ENCODE measurements at places on chromosomes 3 and 15.

DNA sequence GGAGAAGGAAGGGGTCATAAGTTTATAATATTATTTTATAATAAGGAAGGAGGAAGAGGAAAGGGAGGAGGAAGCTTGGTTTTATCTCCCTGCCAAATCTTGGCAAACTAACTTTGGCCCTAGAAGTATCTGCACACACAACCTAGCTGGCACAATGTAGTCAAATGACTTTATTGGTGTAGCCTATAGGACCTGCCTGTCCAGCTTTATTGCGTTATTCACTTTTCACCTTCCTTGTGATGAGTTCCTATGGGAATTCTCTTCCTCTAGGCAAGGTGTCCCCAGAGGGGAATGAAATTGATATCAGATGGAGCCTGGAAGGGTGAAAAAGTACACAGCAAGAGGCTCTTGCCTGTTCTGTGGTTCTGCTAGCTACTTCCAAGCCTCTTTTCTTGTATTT lies 111.2 kb upstream of the SLC25A36 start:
- H3K4me1 ChIP-seq: no peaks in the 10 kb centered on the region
- H3K36me3 ChIP-seq: no peaks in the 10 kb centered on the region
- H3K4me3 ChIP-seq: no peak overlapping the region
- H3K27ac ChIP-seq: no peak overlapping the region
- H3K27me3 ChIP-seq: peaks cover 6% of the 10 kb centered on the region
- DNase-seq: no peak

DNA sequence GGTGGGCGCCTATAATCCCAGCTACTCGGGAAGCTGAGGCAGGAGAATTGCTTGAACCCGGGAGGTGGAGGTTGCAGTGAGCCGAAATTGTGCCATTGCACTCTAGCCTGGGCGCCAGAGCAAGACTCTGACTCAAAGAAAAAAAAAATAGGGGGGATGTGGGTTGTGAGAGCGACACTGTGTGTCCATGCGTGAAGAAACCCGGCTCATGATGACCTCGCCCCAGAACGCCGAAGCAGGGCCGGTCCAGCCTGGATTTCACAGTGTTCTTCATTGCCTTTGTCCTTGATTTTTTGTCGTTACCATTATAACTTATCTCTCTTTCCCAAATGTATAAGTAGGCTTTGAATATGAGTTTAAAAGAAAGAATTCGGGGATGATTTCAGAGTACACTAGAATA lies 128.7 kb downstream of the PGPEP1L start:
- H3K27me3 ChIP-seq: no peaks in the 10 kb centered on the region
- no peak overlapping the region for H3K4me3 ChIP-seq
- H3K4me1 ChIP-seq: peaks cover 17% of the 10 kb centered on the region

GRCh38 chr3:73716418-73716817 lies 91.7 kb upstream of the PDZRN3 start:
- no peak overlapping the region for H3K4me3 ChIP-seq
- no peak overlapping the region for H3K27ac ChIP-seq
- H3K4me1 ChIP-seq: peaks cover 13% of the 10 kb centered on the region
- no peaks in the 10 kb centered on the region for H3K27me3 ChIP-seq
- H3K36me3 ChIP-seq: no peaks in the 10 kb centered on the region
- no peak for DNase-seq

GRCh38 chr3:50947419-50947818 lies 272.7 kb downstream of the DOCK3 start:
- no peaks in the 10 kb centered on the region for H3K27me3 ChIP-seq
- H3K36me3 ChIP-seq: no peaks in the 10 kb centered on the region
- no peak overlapping the region for H3K27ac ChIP-seq
- H3K4me3 ChIP-seq: no peak overlapping the region
- no peaks in the 10 kb centered on the region for H3K4me1 ChIP-seq

DNA sequence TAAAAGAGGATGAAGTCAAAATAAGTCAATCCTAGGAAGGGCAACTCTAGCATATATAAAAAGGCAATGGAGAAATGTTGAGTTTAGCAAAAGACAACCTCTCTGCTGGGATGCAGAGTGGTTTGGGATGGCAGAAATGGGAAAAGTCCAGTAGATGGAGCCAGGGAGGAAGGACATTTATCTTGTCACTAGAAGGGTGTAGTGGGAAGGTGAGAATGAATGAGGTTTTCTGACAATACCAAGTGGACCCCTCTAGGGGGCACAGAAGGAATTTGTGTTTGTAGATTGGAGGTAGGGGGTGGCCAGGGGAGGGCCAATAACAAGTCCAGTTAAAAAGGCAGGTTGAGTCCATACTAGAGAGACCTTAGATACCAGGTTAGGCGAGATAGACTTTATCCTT lies 80.0 kb downstream of the THSD4 start:
- H3K4me1 ChIP-seq: no peaks in the 10 kb centered on the region
- H3K36me3 ChIP-seq: no peaks in the 10 kb centered on the region
- no peak for DNase-seq
- H3K27me3 ChIP-seq: no peaks in the 10 kb centered on the region

DNA sequence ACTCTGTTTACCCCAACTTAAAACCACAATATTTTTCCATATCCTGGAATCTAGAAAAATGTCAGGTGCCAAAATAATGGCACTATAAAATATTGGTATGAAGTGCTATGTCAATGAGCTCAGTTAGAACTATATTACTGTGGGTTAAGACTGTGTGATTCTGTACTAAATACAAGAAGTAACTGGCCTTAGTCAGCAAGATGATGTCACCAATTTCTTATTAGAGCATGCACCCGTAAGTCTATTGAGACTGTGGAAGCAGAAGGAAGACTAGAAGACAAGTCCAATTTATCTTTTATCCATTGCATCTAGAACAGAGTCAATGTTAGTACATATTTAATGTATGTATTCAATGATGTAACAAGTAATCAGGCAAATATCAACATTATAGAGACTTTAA lies 25.0 kb downstream of the LRRC58 start:
- H3K27ac ChIP-seq: no peak overlapping the region
- no peak for DNase-seq
- H3K27me3 ChIP-seq: no peaks in the 10 kb centered on the region

DNA sequence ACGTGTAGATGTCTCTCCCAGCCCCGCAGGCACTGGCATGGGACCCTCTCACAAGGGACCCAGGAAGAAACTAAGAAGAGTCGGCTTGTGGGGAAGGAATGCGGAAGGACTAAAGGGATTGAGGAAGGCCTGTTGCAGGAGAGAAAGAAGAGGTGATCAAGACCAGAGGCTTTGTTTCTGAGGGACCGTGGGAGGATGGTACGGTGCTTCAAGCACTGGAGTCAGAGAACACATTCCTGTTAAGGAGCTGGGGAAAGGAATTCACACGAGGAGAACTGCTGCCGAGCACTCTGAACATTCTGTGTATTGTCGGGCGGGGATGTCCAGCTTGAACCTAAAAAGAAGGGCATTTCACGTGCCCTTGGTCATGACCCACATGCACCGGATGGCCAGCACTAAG lies 91.4 kb downstream of the TAMM41 start:
- no peak for DNase-seq
- H3K27me3 ChIP-seq: no peaks in the 10 kb centered on the region
- no peak overlapping the region for H3K27ac ChIP-seq

GRCh38 chr3:131957511-131957910 lies 77.3 kb downstream of the CPNE4 start:
- H3K36me3 ChIP-seq: no peaks in the 10 kb centered on the region
- H3K27me3 ChIP-seq: no peaks in the 10 kb centered on the region
- no peaks in the 10 kb centered on the region for H3K4me1 ChIP-seq
- DNase-seq: no peak
- no peak overlapping the region for H3K27ac ChIP-seq

GRCh38 chr3:25872200-25872877 lies 82.4 kb downstream of the OXSM start:
- H3K36me3 ChIP-seq: no peaks in the 10 kb centered on the region
- no peaks in the 10 kb centered on the region for H3K27me3 ChIP-seq
- DNase-seq: no peak
- H3K4me1 ChIP-seq: no peaks in the 10 kb centered on the region
- H3K27ac ChIP-seq: no peak overlapping the region

DNA sequence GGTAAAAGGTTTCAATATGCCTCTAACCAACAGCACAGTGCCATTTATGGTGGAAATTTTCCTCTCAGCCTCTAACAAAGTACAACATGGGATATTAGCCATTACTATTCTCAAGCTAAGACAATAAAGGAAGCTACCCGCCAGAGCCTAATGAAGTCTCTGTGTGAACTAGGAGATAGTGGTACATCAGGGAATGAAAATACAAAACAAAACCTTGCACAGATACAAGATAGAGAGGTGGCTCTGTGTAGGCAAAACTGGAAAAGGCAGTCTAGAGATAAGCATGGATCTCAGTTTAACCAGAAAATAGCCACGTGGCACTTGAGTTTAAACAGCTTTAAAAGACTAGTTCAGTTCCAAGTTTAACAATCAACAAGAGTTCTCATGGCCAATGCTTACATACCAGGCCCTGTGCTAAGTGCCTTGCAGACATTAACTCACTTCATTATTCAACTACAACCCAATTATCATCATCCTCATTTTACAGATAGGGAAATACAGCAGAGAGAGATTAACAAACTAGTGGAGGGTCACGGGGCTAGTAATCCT lies 279.3 kb downstream of the IGSF11 start:
- no peak overlapping the region for H3K27ac ChIP-seq
- no peaks in the 10 kb centered on the region for H3K4me1 ChIP-seq

- no peaks in the 10 kb centered on the region for H3K4me1 ChIP-seq
- H3K27me3 ChIP-seq: no peaks in the 10 kb centered on the region
- no peak overlapping the region for H3K4me3 ChIP-seq
- no peak for DNase-seq
These were observed 181.1 kb downstream of the MYRIP start for GRCh38 chr3:39990532-39990931.

DNA sequence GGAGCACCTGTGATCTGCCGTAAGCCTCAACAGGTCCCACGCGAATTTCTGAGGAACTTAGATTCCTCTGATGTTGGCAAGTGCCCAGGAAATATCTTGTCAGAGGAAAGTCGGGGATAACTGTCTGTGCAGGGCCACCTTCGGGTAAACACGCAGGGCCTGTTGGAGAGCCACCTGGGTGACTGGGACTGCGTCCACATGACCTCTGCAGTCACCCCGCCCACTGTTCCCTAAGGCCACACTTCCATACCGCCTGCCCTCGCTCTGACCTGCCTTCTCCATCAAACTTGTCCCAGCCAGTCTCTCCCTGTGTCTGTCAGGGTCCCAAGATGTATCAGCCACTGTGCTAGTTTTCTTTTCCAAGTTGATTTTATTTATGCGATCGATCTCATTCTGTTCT lies 28.7 kb downstream of the BFSP2 start:
- H3K36me3 ChIP-seq: no peaks in the 10 kb centered on the region
- no peak overlapping the region for H3K4me3 ChIP-seq
- no peaks in the 10 kb centered on the region for H3K4me1 ChIP-seq
- no peaks in the 10 kb centered on the region for H3K27me3 ChIP-seq

Measured in adrenal gland (tissue), 19 donors.